NCI-H2081 treated with DMSO at 0.1 percent for 48 hours (cell line): ENCODE measurements at places on chromosomes 7 and 10.

DNA sequence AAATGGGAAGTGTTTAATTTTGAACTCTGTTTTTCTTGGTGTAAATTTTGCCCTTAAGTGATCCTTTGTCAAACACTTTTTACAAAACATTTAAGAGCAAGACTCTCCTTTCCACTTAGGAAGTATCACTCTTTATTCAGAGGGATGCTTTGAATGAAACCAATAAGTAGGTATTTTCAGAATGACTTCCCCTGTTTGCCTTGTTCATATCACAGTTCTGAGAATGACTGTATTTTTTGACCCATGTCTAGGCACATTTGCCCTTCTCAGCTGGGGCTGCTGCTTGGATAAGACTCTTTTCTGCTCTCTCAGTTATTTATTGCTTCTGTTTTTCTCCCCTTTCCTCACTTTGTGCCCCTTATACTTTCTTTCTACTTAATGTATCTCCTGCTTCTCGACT lies 98.2 kb downstream of the CCNY start:
- no peak for DNase-seq

DNA sequence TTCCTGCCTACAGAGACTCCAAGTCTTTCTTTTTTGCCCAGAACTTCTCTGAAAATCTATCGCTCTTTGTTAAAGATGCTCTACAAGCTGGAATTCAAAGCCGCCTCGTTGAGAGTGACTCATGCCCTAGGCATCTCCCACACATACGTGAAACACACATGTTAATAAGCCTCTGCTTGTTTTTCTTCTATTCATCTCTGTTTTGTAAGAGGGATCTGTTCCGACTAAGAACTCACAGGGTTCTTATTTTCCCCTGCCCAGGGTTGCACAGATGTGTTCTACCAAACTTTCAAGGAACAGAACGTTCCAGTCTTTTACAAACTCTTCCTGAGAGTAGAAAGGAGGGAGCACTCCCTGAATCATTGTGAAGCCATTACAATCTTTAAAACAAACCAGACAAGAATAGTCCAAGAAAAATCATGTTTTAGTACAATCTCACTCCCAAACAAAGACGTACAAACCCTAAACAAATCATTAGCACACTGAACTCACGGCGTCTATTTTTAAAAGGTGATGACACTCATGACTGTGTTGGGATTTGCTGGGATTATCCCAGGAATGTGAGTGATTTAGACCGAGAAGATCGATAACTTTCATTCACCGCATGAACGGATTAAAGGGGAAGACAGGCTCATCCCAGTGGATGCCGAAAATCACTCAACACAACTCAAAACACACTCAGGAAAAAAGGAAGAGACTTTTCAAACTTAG lies 55.3 kb upstream of the INPP5A start:
- DNase-seq, result no peak

DNA sequence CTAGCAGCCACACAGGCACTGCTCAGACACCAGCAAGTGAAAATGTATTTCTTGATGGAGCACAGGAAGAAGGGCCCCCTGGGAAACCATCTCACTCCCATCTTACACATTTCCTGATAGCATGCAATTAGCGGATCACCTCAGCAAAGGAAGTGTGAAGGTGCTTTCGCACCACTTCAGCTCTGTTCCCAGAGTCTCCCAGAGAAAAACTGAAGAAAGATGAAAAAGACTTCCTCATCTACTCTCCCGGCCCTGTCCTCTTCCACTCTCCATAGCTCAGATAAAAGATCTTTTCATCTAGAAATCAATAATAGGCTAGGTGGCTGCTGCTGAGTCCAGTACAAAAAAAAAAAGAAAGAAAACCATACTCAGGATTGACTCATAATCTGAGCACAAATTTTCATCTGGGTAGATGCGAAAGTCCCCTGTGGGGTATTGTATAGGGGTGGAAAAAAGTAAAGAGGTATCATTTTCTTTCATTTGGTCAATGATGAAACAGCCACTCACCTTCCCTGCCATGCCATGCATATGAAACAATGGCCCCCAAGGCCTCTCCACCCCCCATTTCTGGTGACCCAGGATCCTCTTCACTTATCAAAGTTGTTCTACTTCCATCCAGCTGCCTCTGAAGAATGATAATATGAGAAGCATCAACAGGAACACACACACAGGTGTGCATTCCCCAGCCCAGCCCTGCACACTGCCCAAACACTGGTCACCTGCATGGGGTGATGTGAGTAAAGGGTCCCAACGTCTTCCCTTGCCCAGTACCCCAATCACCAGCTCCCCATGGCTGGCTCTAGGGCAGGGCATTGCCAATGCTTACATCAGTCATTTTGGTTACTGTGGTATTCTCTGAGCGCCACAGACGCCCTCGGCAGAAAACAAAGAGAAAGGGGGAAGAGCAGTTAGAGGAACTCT lies 48.8 kb upstream of the DGKI start:
- no peak for DNase-seq

DNA sequence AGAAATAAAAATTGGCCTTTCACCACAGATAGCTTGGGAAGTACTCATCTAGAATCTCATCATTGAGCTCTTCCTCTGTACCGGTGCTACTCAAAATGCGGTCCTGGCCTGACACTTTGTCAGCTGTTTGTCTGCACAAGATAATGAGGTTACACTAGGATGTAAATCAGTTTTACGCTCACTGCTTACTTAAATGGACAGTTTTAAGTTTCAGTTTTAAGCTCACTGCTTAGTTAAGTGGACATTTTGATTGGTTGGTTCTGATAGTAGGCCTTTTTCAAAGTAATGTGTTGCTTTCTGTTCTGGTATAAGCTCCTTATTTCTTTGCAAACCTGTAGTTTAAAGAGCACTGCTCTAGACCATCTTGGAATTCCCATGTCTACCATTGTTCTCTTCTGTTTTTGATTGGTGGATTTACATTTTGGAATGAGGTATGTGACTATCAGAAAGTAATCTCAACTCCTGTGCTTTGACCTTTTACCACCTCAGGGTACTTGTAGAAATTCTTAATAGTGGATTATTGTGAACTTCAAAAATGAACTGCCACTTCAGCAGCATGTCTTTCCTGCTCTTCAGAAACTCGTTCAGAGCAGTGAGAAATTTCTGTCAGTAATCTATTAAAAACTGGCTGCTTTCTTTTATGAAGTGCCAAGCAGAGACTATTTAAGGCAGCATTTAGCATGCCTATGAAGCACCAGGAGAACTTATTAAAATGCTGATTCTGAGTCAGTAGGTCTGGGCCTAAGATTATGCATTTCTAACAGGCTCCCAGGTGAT lies 55.0 kb downstream of the C1GALT1 start:
- DNase-seq, result no peak

DNA sequence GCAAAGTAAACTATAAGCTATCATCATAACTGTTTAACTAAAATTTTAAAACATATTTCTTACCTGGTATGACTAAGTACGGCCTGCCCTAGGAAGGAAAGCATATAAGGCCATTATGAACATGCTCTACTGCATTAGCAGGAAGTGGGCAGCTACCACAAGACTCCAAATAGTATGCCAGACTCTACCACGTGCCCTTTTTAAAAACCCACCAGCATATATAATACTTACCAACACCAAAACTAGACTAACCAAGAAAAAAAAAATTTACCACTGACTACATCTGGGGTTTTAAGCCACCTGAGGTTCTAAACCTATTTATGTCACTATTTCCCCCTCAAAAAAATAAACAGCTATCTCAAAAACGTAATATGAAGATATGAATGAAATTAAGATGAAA lies 30.1 kb downstream of the NUDCD3 start:
- DNase-seq, result no peak

DNA sequence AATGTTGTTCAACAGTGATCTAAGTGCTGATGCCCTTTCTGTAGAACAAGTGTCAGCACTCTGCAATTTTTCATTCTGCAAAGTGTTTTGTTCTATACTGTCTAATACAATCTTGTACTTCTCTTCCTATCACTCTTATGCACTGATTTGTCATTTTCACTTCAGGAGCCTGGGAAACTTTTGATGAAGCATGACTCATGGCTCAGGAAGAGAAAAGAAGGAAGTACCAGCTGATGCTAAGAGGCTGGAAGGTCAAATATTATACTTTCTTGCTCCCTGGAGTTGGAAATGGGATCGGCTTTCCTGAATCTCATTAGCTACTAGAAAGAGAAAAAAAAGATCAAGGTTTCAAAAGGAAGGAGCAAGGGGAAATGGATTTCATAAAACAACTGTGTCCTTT lies 45.8 kb downstream of the DGKI start:
- no peak for DNase-seq

- no peak for DNase-seq
Measured at GRCh38 chr7:127888411-127888810, 142.8 kb downstream of the LRRC4 start.

DNA sequence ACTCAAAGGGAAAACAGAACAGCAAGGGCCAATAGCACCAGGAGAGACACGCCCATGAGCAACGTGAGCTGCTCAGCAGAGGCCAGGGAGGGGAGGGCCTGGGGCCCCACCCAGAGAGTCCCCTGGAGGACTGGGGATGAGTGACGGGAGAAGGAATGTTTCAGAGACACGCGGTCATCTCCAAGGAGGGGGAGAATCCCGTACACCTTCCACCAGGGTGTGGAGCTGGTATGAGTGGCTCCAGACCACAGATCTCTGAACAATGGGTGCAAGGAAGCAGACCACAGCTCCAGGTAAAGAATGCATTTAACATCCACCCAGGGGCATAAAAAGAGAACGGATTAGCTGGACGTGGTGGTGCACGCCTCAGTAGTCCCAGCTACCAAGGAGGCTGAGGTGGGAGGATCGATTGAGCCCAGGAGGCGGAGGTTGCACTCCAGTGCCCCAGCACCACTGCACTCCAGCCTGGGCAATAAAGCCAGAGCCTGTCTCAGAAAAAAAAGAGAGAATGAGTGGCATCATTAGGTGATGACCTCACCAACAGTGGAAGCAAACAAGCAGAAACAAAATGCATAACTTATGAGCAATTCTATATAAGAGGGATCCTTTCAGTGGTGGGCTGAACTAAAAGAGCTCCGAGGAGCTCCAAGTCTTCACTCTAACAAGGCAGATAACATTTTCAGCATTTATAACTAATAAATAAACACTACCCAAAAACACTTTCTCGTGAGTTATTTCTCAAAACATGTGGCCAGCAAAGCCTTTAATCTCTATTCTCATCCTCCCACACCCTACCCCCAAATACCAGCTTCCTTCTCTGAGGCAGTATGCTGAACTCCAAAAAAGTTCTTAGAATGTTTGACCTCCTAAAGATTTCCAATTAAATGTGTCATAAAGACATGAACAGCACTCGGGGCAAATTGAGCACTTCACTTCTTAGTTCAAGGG lies 12.5 kb downstream of the PSAP start:
- DNase-seq, result no peak

DNA sequence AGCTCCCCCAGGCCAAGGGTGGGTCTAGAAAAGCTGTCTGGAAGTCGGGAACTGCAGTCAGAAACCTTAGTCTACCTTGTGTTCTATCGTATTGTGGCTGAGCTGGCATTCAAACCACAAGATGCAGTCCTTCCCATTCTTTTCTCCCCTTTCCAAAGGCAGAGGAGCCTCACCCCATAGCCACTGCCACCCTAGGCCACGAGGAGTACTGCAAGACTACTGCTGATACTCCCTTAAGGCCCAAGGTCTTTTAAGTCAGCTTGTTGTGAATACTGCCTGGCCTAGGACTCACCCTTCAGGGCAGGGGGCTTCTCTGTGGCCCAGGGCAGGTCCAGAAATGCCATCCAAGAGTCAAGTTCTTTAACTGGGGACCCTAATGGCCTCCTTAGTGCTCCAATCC lies 214.5 kb upstream of the CNTNAP2 start:
- DNase-seq, result no peak

DNA sequence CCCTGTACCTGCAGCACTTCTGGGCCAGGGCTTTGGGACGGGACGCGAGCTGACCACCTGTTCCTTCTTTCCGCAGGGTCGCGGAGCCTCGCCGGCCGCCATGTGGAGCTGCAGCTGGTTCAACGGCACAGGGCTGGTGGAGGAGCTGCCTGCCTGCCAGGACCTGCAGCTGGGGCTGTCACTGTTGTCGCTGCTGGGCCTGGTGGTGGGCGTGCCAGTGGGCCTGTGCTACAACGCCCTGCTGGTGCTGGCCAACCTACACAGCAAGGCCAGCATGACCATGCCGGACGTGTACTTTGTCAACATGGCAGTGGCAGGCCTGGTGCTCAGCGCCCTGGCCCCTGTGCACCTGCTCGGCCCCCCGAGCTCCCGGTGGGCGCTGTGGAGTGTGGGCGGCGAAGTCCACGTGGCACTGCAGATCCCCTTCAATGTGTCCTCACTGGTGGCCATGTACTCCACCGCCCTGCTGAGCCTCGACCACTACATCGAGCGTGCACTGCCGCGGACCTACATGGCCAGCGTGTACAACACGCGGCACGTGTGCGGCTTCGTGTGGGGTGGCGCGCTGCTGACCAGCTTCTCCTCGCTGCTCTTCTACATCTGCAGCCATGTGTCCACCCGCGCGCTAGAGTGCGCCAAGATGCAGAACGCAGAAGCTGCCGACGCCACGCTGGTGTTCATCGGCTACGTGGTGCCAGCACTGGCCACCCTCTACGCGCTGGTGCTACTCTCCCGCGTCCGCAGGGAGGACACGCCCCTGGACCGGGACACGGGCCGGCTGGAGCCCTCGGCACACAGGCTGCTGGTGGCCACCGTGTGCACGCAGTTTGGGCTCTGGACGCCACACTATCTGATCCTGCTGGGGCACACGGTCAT lies 13.3 kb downstream of the GPR146 start:
- no peak for DNase-seq

DNA sequence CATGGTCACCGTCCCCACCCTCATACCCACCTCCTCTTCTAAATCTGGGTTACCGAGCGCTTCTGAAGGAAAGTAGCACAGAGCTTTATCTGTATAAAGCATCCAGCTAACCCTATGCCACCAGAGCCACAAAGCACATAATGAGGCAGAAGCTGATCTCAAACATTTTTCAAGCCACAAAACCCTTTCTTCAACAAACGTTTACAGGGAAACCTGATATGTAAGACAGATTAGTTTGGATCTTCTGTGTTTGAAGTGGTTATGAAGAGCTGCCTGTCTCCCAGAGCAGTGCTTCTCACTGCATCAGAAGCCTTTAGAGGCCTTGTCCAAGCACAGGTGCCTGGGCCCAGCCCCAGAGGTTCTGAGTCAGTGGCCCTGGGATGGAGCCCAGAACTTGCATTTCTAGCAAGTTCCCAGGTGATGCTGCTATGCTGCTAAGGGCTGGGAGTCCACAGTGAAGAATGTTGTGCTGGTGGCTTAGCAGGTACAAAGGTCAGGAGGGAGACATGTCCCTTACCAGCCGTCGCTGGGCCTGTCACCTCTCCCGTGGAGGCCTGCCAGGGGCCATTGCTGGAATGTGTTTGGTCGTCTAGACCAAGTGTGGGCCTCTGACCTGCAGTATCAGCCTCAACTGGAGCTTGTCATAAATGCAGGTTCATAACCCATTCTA lies 90.4 kb downstream of the TAF3 start:
- no peak for DNase-seq

DNA sequence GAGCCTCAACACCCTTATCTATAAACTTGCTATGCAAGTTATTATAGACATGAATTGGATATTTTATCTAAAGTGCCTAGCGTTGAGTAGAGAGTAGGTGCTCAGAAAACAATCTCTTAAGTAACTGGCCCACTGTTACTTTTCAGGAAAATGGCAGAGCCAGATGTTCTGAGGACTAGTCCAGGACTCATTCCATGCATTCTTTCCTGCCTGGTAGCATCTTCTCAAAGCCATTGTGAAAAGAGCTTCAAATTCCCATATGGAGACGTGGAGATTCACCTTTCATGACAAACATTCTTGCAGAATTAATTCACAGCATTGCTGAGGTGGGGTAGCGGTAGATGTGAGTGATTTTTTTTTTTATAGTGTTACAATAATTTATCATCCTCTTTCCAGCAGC lies 35.9 kb upstream of the ITPRID1 start:
- no peak for DNase-seq
